ENCODE measurements at places on chromosomes 4 and X. TPM values are rescaled to one million over a fixed set of nuclear protein-coding genes. Genes with fewer than 3 reads are reported as not detected.
A peak's percentile ranks its signal among the peaks of the same experiment; 100 is the strongest.

The NSUN7 gene
- 20.1 TPM for total RNA-seq

- no peak for DNase-seq
Observed at GRCh38 chr4:154779362-154779947, 1.6 kb upstream of the RBM46 start.

The MFAP3L gene
- total RNA-seq: 3.4 TPM

- DNase-seq: no peak
Observed at GRCh38 chrX:153469811-153470410, 465 bp downstream of the HAUS7 start.

DNA sequence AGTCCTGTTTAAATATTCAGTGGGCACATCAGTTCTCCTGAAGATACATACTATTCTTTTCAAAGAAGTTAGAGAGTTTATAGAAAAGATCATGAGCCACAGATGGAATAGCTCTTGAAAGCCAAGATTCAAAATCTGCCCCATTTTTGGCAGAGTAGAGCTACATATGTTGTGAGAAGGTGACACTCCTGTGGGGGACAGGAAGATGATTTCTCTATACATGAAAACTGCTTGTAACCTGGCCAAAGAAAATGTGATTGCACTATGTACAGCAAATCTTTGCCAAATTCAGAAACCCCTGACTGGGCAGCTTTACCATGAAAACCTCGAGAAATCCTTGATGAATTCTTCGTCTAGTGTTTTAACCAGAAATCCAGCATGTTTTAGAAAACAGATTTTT, 44.9 kb downstream of the GPM6A start:
- no peak for DNase-seq

The F8A3 gene
- 4.6 TPM for total RNA-seq

DNA sequence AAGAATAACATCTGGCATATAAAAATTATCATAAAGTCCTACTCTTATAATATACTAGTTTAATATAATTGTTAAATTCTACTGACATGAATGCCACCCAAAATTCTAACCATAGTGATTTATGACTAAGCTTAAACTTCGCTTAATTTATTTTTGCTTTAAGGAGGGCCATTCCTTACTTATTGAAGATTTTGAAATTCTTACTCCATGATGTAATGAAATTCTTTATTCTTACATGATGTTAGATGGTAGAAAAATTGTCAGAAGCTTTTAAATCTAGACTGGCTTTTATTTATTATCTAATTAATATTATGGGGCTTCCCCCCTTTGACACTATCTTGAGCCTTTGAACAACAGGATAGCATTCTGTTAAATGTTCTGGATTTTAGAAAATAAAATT, 19.5 kb upstream of the SUPT20HL2 start:
- no peak for DNase-seq

DNA sequence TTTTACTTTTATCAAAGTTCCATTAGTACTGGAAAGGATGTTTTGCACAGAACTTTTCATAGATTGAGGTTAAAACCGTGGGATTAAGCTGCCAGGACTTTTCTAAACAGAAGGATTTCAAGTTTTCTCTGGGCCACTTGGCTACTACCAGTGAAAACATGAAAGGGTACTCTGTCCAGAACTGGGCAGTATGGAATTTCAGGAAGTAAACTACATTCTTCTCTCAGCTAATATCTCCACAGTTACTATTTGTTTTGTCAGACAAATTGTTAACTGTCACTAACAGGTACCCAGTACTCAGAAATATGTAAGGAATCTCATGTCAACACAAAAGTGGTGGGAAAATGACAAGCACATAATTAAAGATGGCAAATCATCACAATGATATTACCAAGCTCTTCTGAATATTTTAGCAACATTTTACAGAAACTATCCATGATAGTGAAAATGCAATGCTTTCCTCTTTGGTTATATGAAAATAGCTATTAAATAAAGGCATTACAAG, 454.4 kb downstream of the C4orf33 start:
- DNase-seq: no peak

The ARSJ gene
- 0.46 TPM for total RNA-seq

GRCh38 chr4:139015269-139015947, at the start of gene NOCT:
TSS of gene NOCT (plus strand) at chr4:139015781. CDS start at chr4:139015982, 201 bp downstream.
- peak; percentile 81 for DNase-seq

DNA sequence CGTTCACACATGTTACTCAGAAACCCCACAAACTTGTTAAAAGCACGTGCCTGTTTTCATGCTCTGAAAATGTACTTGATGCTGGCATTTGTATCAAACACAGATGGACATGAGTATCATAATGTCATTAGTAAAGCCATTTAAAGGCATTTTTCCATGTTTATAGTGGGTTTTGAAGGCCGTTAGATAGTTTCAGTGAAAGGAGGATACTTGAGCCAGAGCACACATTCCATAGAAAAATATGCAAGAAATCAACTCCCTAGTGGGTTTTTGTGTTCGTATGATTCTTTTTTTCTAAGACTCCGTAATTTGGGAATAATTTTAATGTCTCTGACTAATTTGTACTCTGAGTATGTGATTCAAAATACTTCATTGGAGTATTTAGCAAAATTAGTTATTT, 216.2 kb upstream of the BMP3 start:
- no peak for DNase-seq

The PRDM8 gene
- total RNA-seq: 0.38 TPM

The MSANTD1 gene
- 2.1 TPM for total RNA-seq

The RAB9B gene
- 2.4 TPM for total RNA-seq

- no peak for DNase-seq
Observed at GRCh38 chr4:128309585-128309984, 22.0 kb upstream of the PGRMC2 start.

All from progenitor cell of endocrine pancreas (in vitro differentiated cells).